ENCODE measurements at places on chromosomes 7 and 10. TPM values are rescaled to one million over a fixed set of nuclear protein-coding genes. Genes with fewer than 3 reads are reported as not detected.

Gene PILRA
- 2.3 TPM for polyA plus RNA-seq

Gene HPSE2
- polyA plus RNA-seq, result 0.87 TPM

Gene CNNM1
- polyA plus RNA-seq, result 2.3 TPM

Gene DKK1
- 11.1 TPM for polyA plus RNA-seq

Gene ABCB1
- not detected for polyA plus RNA-seq

Gene SPDYE11
- polyA plus RNA-seq, result 1.1 TPM

Gene MYH16
- 0.09 TPM for polyA plus RNA-seq

Gene KIAA1549
- polyA plus RNA-seq, result 7.5 TPM

Gene HOXA6
- not detected for polyA plus RNA-seq

Data from cardiac muscle cell (in vitro differentiated cells and primary cell).